CD4-positive, alpha-beta T cell treated with Interferon alpha-2 for 1 hour (primary cell): ENCODE measurements at places on chromosomes 7 and 10.

GRCh38 chr7:75817116-75817515 is 3.5 kb upstream of the CCL24 start:
- no peak for DNase-seq

- peak; percentile 85 for DNase-seq
These were observed 538 bp downstream of the TRIM8 start for GRCh38 chr10:102644646-102645387.

DNA sequence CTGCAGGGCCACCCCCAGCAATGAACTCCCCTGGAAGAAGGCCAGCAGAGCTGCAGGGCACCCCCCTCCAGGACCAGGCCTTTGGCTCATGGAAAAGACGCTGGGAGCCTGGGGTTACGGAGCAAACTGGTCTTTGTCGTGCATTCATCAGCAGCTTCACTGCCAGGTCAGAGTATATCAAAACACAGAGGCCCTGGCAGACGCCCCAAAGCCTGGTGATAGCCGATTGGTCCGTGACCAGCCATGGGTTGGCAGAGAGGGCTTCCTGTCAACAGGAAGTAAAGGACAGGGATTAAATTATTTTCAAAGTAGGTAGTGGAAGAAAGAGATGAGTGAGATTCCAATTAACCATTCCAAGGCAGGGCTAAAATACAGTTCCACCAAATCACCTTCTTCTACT is 9.0 kb downstream of the PRKAG2 start:
- DNase-seq: no peak

GRCh38 chr10:33145451-33146188 is 187.6 kb upstream of the ITGB1 start:
- no peak for DNase-seq

GRCh38 chr7:35375516-35375915 is 121.6 kb upstream of the TBX20 start:
- DNase-seq: no peak

GRCh38 chr10:127216786-127217185 is 20.4 kb upstream of the INSYN2A start:
- no peak for DNase-seq

DNA sequence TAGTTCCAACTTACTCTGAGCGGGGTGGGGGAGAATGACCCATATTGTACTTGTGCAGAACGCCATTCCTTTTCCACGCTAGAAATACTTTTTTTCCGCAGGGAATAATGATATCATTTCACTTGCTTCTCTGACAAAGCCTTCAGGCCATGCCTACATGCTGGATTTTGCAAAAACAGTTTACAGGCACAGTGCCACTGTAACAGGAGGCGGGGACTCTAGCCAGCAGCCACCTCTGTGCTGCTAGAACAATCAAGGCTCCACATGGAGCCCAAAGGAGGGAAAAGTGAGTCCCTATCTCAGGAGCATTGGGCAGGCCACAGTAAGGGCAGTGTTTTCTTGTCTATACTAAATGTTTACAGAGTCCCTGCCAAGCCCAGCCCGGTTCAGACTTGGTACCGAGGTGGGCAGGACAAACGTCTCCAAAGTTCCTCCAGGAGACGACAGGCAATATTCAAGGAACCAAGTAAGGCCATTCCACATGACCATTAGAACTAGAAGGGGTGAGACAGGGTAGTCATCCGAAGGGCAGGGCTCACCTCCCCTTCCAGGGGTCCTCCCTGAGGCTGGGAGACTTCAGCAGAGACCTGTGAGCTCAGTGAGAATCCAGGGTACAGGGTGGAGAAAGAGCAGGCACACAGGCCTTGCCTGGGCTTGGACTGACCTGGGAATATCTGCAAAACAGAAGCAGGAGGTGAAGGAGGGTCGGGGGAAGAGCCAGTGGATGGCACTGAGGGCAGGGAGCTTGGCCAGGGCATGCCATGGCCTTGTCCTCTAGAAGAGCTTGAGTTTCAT is 90.9 kb upstream of the NPS start:
- DNase-seq: no peak

DNA sequence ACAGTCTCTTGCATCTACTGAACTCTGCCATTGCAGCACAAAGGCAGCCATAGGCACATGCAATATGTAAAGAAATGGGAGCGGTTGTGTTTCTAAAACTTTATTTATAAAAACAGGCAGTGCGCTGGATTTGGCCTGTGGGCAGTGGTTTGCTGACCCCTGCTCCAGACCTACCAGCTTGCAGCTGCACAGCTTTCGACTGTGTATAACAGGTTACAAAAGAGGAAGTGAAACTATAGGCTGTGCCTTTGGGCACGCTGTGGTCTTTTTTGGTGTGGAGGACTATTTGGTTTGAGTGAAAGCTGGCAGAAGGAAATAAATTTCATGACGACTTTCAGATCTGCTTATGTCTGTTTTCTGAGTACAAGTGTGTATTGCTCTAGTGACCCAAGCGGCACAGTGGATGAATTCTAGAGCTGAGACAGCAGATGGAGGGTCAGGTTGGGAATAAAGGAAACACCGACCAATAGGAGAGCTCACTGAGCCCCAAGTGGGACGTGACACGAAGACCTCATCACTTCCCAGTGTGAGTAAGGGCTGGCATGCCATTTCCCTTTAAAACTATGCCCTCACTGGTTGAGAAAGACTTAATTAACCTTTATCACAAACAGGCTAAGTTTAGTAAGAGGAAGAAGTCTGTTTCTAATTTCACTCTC is 152.7 kb downstream of the ANK3 start:
- DNase-seq: peak; percentile 70

DNA sequence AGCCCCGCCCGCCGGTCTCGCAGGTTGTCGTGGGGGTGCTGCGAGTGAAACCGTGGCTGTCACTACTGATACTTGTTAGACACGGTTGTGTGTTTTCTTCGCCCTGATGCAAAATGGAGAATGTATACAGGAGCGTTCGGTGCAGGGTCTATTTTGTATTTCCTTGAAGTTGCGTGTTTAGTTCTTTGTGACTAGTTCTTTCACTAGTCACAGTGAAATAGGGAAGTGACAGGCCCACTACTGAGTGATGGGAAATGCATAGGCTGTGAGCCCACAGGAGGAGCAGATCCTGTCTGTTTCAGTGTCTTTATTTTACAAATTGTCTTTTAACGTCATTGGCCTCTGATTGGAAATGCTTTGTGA is 675 bp downstream of the ABRAXAS2 start:
- peak; percentile 51 for DNase-seq

GRCh38 chr7:30921540-30922401 is 10.1 kb downstream of the AQP1 start:
- no peak for DNase-seq

DNA sequence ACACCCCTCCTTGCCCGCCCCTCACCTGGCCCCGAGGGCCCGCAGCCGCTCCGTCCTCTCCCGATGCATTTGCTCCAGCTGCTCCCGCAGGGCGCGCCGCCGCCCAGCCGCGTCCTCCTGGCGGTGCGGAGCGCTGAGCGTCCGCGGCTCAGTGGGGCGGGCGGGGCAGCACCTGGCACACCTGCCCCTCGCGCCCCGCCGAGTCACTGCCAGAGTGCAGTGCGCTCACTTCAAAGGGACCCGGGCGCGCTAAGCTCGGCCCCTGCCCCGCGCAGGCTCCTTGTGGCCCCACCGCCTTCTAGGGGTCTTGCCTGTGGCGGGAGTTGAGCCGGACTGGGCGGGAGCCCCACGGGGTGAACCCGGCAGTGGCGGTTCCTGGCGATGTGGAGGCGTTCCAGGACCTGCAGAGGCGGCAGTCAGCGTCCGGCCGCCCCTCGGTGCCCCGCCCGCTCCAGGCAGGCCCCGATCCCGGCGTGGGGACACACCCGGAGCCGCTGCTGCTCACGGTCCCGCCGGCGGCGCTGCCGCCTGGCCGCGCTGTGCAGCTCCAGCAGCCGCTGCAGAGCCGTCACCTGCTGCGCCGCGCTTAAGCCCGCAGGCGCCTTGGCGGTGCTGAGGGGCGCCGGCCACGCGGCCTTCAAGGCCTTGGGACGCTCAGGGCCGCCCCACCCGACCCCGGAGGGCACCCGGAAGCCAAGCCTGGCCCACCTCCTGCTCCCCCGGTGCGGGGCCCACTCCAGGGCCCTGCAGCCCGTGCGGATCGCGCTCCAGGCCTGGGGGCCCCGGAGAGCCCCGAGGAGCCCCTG is 6.7 kb downstream of the ATP6V1F start:
- DNase-seq: peak; percentile 42

DNA sequence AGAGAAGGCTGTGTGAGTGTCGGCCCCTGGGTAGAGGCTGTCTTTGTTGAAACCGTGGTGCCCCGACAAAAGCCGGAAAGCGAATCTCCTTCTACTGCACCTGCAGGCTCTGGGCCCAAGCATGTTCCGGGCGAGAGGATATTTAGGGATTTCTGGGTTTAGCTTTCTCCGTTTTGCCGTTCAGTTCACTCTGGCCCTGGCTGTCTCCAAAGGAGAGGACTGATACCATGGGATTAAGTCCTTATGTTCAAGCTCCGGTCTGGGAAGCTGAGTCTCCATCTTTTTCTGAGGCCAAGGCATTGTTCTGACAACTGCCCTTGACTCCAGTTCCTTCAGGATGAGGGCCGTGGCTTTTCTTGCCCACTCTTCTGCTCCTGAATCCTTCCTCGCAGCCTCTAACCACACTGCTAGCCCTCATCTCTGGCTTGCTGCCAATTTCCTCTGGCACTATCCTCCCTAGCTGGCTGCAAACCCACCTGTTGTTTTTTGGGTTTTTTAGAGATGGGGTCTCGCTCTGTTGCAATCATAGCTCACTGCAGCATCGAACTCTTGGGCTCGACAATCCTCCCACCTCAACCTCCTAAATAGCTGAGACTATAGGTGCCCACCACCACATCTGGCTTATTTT is 206.8 kb downstream of the SKIDA1 start:
- DNase-seq: no peak

DNA sequence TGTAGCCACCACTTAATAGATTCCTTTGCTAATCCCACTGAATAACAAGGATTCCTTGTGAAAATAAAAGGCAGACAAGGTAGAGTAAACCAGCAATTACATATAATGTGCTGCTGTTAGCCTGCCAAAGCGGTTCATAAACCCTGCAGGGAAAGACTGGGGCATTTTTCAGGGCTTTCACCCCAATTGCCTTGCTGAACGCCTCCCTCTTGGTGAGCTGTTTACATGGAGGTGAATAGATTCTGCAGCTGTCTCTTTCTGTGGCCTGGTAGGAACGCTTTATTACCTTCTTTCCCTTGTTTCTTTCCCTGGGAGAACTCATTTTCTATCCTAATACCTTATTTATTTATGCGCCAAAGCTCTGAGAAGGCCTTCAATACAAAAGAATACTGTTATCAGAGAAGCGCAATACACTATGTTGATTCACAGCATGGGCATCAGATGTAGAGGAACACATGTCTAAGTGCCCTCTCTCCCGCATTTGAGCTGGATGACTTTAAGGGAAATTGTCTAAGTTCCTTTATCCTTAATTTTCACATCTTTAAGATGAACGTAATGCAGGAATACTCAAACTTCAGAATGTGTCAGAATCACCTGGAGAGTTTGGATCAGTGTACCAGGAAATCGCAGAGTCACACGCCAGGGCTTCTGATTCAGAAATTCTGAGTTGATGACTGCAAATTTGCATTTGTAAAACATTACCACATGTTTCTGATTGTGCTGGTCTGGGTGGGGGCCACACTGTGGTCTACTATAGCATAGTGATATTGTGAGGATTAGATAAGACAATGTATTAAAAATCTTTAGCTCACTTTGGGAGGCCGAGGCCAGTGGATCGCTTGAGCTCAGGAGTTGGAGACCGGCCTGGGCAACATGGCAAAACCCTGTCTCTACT is 1203.8 kb downstream of the SORCS3 start:
- DNase-seq: no peak

DNA sequence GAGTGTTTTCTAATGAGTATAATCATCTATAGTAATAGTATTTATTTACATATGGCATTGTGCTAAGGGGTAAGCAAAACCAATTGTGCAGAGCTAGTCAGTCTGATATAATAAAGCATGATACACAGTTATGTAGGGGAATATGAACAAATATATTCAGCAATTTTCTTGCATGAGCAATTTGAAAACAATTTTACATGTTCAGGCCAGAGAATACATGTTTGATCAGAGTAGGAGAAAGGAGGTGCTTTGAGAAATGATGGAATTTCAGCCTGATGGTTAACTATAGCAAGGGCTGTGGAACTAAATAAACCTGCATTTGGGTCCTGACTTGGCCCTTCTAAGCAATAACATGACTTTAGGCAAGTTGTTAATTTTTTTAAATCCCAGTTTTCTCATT is 214.5 kb downstream of the TWIST1 start:
- no peak for DNase-seq

DNA sequence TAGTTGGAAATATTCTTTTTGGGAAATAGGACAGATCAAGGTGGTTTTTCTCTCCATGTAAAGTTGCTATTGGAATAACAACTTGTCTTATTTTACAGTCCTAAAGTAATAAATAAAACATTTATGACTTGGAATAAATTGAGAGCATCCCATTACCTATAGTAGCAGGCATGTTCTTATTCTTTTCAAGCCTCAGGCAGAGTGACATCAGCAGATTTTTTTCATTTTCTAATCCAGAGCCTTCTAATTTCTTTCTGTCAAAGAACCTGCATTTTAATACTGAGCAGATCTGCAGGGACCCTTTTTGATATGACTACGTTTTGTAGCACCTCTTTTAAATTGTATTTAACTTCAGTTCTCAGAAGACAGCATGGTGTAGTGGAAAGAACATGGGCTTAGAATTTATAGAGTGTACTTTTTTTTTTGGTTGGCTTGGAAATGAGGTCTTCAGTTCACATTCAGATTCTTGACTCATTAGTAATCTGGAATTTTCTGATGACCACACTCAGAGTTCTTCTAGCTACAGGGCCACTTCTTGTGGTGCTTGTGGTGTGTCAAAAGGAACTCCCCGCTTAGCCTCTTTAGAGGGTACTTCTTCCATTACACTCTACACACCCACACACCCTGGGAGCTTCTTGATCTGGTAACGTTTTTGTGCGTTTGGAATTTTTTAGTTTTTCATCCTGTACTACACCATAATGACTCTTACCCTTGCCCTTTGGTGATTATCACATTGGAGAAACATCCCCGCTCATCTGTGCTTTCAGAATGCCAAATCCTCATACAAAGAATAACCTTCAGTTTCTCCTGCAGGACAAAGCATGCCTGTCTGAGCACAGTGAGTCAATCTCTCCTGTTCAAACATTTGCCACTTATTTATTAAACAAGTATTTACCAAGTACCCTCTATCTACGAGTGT is 34.6 kb downstream of the AGK start:
- no peak for DNase-seq

DNA sequence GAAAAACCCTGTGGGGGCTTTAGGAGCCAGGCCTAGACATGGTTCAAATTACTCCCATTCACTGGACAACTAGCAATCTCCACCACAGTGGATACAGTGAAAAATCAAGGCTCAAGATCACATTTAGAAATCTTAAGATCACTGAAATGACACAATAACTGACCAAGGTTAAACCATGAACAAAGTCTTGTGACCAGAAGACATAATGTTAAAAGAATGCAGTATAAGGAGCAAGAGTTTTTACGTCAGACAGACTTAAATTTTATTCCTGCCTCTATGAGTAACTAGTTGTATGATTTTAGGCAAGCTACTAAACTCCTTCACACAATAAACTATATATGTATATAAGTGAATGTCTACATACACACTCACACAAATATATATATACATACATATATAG is 68.5 kb downstream of the MICU1 start:
- no peak for DNase-seq

GRCh38 chr7:77202481-77202976 is 2.9 kb upstream of the FGL2 start:
- DNase-seq: no peak
